Osteocyte (in vitro differentiated cells): ENCODE measurements at places on chromosomes 11 and 22. TPM values are rescaled to one million over a fixed set of nuclear protein-coding genes. Genes with fewer than 3 reads are reported as not detected.

GRCh38 chr22:25114369-25115362 lies 85.0 kb upstream of the CRYBB3 start:
- H3K27ac ChIP-seq = no peak overlapping the region
- DNase-seq = no peak

- H3K4me1 ChIP-seq = peaks cover 33% of the 10 kb centered on the region
- H3K27me3 ChIP-seq = no peaks in the 10 kb centered on the region
- no peak overlapping the region for H3K4me3 ChIP-seq
Observed at GRCh38 chr11:46521961-46522681, 71.7 kb downstream of the AMBRA1 start.

GRCh38 chr11:118139578-118139977 lies 13.0 kb downstream of the SCN4B start:
- peaks cover 58% of the 10 kb centered on the region for H3K27me3 ChIP-seq
- no peak for DNase-seq
- no peak overlapping the region for H3K4me3 ChIP-seq

- peak overlapping the region; percentile 18 for H3K27ac ChIP-seq
- peaks cover 5% of the 10 kb centered on the region for H3K36me3 ChIP-seq
- H3K4me3 ChIP-seq = no peak overlapping the region
- peaks cover 13% of the 10 kb centered on the region for H3K4me1 ChIP-seq
- DNase-seq = no peak
- H3K27me3 ChIP-seq = no peaks in the 10 kb centered on the region
Observed at GRCh38 chr11:65102142-65103095, 6.4 kb downstream of the VPS51 start.

DNA sequence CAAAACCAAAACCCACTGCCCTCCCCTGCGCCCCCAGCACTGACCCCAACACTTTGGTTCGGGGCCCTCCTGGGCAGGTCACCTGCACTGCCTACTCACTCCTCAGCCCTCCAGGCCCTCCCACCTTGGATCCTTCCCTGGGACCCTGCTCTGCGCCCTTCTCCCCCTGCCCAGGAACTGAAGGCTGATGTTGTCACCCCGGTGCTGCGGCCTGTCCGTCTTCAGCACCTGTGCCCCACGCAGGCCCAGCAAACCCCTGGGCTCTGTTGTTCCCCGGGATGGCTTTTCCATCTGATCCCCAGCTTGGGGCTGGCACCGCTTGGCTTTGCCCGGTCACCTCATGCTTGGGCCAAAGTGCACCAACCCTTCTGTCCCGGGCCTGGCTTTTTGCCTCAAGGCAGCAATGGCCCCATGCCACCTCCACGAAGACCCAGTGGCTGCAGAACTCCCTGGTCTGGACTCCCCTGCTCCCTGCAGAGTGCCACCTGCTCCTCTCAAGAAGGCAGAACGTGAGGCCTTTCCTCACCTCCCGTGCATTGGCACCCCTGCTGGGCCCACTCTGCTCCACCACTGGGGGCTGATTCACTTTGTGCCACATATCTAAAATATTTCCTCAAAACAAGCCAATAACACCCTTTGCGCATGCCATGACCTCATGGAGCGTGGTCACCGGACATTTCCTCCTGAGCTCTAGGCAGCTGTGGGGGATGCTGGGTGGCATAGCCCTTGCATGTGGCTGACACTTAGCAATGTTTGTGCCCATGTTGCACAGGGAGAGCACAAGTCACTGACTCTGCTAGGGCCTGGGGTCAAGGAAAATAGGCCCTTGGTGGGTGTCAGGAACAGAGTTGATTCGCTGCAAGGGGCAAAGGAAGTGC lies 8.8 kb downstream of the PPM1F start:
- H3K27ac ChIP-seq = no peak overlapping the region
- peaks cover 63% of the 10 kb centered on the region for H3K4me1 ChIP-seq
- H3K27me3 ChIP-seq = no peaks in the 10 kb centered on the region
- H3K36me3 ChIP-seq = peaks cover 10% of the 10 kb centered on the region
- no peak for DNase-seq
- no peak overlapping the region for H3K4me3 ChIP-seq

- no peak overlapping the region for H3K27ac ChIP-seq
- no peaks in the 10 kb centered on the region for H3K4me1 ChIP-seq
- no peaks in the 10 kb centered on the region for H3K27me3 ChIP-seq
- no peaks in the 10 kb centered on the region for H3K36me3 ChIP-seq
Observed at GRCh38 chr11:108398439-108398838, 68.9 kb downstream of the C11orf65 start.

- no peaks in the 10 kb centered on the region for H3K36me3 ChIP-seq
- H3K4me3 ChIP-seq = no peak overlapping the region
- H3K4me1 ChIP-seq = peaks cover 13% of the 10 kb centered on the region
- no peak for DNase-seq
- H3K27me3 ChIP-seq = peaks cover 14% of the 10 kb centered on the region
Observed at GRCh38 chr11:34344768-34345539, 12.9 kb downstream of the ABTB2 start.

DNA sequence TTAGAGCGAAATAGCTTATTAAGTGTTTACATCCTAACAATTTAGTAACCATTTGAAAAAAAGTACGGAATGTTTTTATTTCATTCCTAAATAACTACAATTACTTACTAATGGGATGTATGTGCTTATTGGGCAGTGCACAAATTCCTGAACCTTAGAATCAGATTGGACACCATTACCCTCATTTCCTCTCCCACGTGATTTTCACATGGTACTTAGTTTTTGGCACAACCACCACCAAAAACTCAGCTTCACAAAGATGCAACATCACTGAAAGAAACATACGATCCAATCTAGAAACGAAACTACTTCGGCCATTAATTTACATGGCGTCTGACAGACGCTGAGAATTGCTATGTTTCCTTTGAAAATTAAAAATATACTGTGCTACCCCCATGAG lies 81.5 kb downstream of the FBXO7 start:
- H3K4me3 ChIP-seq = no peak overlapping the region
- peaks cover 6% of the 10 kb centered on the region for H3K4me1 ChIP-seq
- no peak overlapping the region for H3K27ac ChIP-seq
- no peaks in the 10 kb centered on the region for H3K36me3 ChIP-seq

MS4A12 gene
- not detected in 2 replicates for total RNA-seq

FOSL1 gene
- total RNA-seq = 37.2 and 38.0 TPM in 2 replicates

DNA sequence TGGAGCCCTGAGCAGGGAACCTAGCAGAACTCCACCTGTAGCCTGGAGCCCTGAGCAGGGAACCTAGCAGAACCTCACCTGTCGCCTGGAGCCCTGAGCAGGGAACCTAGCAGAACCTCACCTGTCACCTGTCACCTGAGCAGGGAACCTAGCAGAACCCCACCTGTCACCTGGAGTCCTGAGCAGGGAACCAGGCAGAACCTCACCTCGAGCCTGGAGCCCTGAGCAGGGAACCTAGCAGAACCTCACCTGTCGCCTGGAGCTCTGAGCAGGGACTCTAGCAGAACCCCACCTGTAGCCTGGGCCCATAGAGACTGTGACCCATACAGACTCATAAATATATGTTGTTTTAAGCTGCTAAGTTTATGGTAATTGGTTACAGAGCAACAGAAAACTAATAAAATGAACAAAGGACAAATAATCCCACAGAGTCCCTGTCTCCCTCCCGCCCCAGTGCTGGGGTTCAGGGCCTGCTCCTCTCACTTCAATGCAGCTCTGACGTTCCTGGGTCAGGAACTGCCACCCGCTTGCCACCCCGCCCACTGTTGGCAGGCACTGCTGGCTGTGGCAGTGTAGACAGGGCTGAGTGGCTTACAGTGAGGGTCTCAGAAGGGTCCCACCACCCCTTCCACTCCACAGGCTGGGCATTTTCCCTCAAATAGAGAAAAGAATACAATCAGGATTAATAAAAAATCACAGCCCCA lies 259.1 kb downstream of the TBC1D22A start:
- H3K27me3 ChIP-seq = no peaks in the 10 kb centered on the region
- H3K4me3 ChIP-seq = no peak overlapping the region
- DNase-seq = no peak
- H3K27ac ChIP-seq = no peak overlapping the region
- H3K36me3 ChIP-seq = peaks cover 8% of the 10 kb centered on the region

DNA sequence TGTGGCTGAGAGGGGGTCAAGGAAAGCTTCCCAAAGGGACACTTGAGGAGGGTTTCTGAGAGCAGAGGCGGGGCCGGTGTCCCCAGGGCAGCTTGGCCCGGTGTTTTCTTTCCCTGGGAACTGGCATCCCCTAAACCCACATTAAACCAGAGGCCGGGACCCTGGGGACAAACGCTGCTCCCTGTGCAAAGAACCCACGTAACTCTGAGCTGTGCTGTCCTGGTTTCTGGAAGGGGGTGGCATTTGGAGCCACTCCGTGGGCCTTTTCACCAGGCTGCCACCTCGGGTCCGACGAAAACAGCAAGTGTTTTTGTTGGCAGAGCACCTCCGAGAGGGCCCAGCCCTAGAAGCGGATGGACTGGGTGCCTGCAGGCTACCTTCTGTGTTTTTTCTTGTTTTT lies 100.2 kb upstream of the ANO1 start:
- no peaks in the 10 kb centered on the region for H3K4me1 ChIP-seq
- peaks cover 31% of the 10 kb centered on the region for H3K27me3 ChIP-seq
- no peak overlapping the region for H3K27ac ChIP-seq
- no peaks in the 10 kb centered on the region for H3K36me3 ChIP-seq
- no peak for DNase-seq

SPDYC gene
- total RNA-seq = not detected in 2 replicates

GRCh38 chr22:49124608-49125007 lies 703.1 kb downstream of the BRD1 start:
- H3K36me3 ChIP-seq = no peaks in the 10 kb centered on the region
- DNase-seq = no peak
- no peak overlapping the region for H3K27ac ChIP-seq
- peaks cover 3% of the 10 kb centered on the region for H3K27me3 ChIP-seq
- H3K4me1 ChIP-seq = peaks cover 6% of the 10 kb centered on the region

GRCh38 chr11:64649291-64649697 lies 58.3 kb downstream of the SLC22A12 start:
- no peak overlapping the region for H3K27ac ChIP-seq
- no peak overlapping the region for H3K4me3 ChIP-seq
- H3K27me3 ChIP-seq = peaks cover 20% of the 10 kb centered on the region

DNA sequence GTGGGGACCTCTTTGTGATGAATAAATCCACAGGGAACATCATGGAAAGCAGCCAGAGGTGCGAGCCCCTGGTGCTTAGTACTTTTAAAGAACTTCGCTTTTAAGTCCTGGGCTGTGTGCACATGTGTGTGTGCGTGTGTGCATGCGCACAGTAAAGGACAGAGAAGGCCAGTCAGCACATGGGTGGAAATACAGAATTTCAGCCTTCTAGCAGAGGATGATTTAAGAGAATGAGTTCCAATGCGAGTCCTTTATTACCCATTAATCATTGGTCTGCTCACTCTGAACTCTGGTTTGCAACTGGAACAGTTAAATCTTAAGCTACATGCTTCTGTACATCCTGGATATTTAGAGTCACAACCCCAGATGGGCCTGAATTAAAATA lies 18.9 kb downstream of the TEAD1 start:
- H3K27ac ChIP-seq = peak overlapping the region; percentile 99
- DNase-seq = no peak
- H3K36me3 ChIP-seq = peaks cover 3% of the 10 kb centered on the region
- peaks cover 87% of the 10 kb centered on the region for H3K4me1 ChIP-seq

DBX1 gene
- not detected in 2 replicates for total RNA-seq

- no peak overlapping the region for H3K4me3 ChIP-seq
- H3K36me3 ChIP-seq = no peaks in the 10 kb centered on the region
- H3K4me1 ChIP-seq = peaks cover 29% of the 10 kb centered on the region
- H3K27ac ChIP-seq = no peak overlapping the region
- no peak for DNase-seq
- peaks cover 8% of the 10 kb centered on the region for H3K27me3 ChIP-seq
Observed at GRCh38 chr11:112553205-112553731, 292.6 kb upstream of the PLET1 start.

SOX6 gene
- total RNA-seq = 13.4 and 17.6 TPM in 2 replicates

PLEKHA7 gene
- 14.9 and 15.6 TPM in 2 replicates for total RNA-seq

BRSK2 gene
- 1.7 and 1.9 TPM in 2 replicates for total RNA-seq

DNA sequence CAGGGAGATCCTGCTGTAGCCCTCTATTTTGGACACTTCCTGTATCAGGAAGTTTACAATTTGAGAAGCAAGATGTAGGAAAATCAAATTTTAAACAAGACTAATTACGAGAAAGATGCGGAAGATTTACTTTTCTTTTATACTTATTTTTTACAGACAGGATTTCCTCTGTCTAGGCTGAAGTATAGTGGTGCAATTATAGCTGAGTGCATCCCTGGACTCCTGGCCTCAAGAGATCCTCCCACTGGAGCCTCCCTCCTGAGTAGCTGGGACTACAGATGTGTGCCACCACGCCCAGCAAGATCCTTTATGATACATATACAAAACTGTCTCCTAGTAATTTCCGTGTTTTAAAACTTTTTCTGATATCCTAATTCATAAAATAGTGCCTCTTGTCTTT lies 17.2 kb upstream of the CARD18 start:
- H3K4me1 ChIP-seq = peaks cover 13% of the 10 kb centered on the region
- H3K27me3 ChIP-seq = no peaks in the 10 kb centered on the region
- H3K4me3 ChIP-seq = no peak overlapping the region
- H3K36me3 ChIP-seq = no peaks in the 10 kb centered on the region
- no peak for DNase-seq
- H3K27ac ChIP-seq = no peak overlapping the region

MAP6 gene
- 2.3 and 3.0 TPM in 2 replicates for total RNA-seq

TEX12 gene
- 0.78 TPM in 1 of 2 replicates, not detected in the other for total RNA-seq

DNA sequence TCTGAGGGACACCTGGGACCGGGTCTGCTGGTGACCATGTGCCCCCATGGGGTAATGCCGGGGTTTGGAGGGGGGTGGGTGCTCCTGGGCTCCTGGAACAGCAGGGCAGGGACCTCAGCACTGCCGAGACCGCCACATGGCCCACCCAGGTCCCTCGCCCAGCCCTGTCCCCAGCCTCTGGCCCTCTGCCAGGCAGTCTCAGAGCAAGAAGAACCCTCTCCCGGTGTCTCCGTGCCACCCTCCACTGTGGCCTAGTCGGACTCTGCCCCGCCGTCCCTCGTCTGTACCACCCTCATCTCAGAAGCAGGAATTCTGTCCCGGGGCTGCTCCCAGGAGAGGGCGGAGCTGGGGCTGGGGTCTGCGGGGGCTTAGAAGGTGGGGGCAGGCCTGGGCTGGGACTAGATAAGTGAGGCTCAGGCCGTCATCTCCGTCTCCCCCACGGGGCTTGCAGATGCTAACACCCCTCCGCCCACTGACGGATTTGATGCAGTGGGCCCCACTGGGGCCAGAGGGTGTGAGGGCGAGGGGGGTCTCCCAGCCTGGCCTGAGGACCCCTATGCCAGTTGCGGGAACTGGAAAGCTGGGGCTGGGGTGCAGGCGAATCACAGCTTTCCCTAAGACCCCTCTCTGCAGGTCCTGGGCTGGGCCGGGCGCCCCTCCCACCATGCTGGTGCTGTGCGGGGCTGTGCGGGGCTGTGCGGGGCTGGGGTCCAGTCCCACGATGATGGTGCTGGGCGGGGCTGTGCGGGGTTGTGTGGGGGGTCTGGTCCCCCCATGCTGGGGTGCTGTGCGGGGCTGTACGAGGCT lies 1.1 kb downstream of the MUC5AC start:
- H3K27ac ChIP-seq = no peak overlapping the region
- H3K27me3 ChIP-seq = no peaks in the 10 kb centered on the region
- DNase-seq = no peak
- H3K4me1 ChIP-seq = peaks cover 4% of the 10 kb centered on the region
- H3K36me3 ChIP-seq = no peaks in the 10 kb centered on the region

GRCh38 chr11:86459002-86459385 lies 84.3 kb downstream of the CCDC81 start:
- peaks cover 57% of the 10 kb centered on the region for H3K4me1 ChIP-seq
- H3K27me3 ChIP-seq = no peaks in the 10 kb centered on the region
- H3K27ac ChIP-seq = peak overlapping the region; percentile 88
- H3K4me3 ChIP-seq = no peak overlapping the region
- H3K36me3 ChIP-seq = peaks cover 1% of the 10 kb centered on the region

DUSP8 gene
- 5.4 and 7.7 TPM in 2 replicates for total RNA-seq
